Stimulated activated naive CD8-positive, alpha-beta T cell treated with anti-CD3 and anti-CD28 coated beads, Interleukin-15, Interleukin-2, amounts not matched to agents 100 U/mL and 50 U/mL, for 24 hours (primary cell): ENCODE measurements at places on chromosomes 1 and 21.
A peak's percentile ranks its signal among the peaks of the same experiment; 100 is the strongest.

DNA sequence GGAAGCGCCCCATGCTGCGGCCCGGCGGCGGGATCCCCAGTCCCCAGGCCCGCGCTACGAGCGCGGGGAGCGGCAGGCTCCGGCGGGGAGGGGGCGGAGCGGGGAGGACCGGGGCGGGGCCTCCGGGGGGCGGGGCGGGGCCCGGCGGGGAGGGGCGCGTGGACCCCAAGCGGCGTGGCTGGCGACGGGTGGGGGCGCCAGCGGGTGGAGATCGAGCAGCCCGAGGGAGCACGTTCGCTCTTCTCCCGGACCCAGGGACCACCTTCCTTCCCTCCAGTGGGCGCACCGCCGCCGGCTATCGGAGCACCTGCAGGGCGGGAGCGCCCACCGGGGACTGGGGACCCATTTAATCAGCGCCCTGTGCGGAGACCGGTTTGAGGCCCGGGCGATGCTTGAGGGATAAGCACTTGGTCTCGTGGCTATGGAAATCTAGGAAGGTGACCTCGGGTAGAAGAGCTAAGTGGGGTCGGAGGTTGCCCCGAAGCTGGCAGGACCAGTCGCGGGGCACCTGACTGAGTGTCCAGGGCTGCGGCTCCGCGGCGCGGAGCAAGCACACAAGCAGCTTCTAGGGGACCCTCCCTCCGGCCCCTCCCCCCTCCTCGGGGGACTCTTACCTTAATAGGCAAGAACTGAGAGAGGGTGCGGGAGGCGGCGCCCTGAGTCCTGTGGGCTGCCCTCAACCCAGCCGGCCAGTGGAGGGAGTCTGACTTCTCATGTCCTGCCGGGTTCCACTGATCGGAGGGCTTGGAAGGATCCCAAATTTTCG, at the start of gene TSPAN2:
TSPAN2 (minus strand) TSS at position 84 of the 766 bp plus-strand sequence; CDS start at position 13, 71 bp downstream.
- peak; percentile 55 for DNase-seq

DNA sequence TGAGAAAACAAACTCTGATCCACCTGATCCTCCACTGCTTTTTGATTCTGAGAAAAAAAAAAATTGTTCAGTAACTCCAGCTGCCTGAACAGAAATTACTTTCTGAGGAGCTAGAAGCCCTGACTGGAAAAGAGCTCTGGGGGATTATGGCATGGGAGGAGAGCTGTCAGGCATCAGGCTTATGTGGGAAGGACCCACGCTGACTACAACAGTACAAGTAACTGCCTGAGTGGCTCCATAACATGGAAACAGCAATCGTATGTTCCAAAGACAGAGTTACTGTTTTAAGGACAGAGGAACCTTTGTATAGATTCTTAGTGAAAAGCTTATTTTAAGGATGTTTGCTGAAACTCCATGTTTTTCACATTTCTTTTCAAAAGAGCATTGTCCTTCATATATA, 1.2 kb upstream of the ANGPTL7 start:
- no peak for DNase-seq

DNA sequence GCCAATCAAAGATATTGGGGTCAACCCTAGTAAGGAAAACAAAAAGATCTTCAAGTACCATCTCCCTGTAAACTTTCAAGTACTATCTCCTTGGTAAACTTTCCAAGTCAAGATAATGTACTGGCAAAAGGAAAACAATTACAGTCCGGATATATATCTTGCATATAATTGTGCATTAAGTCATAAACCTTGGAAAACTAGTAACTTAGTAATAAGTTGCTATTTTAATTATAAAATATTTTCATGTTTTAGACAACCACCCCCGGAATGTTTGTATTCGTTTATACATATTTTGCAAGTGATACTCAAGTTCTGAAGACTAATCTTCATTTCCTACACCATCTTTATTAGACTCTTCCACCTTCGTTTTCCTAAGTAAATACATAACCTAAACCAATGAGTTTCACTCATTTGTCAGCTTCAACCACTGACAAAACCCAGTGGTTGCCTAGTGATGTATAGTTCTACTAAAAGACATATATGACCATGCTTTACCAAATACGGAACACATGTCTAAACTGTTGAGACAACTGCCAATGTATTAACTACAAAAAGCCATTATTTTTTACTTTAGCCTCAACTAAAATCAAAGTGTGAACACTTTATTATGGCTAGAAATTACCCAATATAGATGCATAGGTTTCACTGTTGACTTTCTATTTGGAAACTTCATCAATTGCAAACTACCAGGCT, 1.7 kb downstream of the AKT3 start:
- no peak for DNase-seq

GRCh38 chr1:183816110-183816509, 11.2 kb downstream of the RGL1 start:
- no peak for DNase-seq

DNA sequence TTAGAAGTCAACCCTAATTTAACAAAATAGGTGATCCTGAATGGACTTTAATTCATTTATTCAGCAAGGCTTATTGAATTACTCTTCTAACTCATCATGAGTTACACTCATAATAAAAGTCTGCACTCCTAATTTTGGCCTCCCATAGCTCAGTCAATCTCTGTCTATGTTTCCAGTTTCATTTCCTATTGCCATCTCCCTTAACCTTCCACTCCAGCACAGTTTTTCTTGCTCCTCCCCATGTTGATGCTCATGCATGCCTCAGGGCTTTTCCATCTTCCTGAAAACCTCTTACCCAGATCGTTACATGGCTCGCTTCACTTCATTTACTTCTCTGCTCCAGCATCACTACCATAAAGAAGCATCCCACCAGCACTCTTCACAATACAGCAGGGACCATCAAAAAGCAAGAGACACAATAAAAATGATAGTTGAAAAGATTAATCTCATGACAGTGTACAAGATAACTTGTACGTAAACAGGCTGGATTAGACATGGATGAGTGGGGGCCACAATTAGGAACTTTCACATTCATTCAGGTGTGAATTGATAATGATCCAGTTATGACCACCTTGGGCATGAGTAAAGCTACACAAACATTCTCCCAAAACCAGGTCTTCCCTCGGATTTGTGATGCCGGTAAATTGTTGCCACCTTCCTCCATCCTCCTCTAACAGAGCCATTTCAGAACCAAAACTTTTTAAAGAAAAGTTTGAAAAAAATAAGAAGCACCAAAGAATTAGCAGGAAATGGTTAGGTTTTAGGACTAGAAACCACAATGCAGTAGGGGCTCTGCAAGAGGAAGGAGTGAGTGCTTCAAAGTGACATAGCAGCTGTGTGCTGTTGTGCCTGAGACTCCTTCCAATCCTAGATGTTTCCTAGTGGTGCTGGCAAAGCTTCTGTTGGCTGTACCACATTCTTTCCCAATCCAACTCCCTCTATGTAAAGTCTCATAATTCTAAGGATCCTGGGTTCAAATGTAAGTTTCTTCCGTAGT, 89.8 kb downstream of the OLFML2B start:
- DNase-seq = no peak

DNA sequence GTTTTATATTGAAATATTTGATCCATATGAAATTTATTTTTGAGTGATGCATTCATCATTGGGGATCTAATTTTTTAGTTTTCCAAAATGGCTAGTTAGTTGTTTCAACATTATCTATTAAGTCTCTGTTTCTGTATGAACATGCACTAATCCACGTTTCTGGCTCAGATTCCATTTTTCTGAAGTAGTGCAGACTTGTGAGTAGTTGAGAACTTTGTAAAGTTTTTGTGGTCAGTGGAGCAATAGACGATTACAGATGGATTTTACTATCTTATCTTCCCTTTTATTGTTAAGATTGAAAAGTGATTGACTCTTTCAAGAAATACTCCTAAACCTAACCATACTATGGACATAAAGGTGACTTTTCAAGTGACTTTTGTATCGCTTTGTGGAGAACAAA, 16.7 kb downstream of the SOAT1 start:
- DNase-seq = no peak

- no peak for DNase-seq
Measured at GRCh38 chr1:214289574-214290272, 8.8 kb downstream of the SMYD2 start.

GRCh38 chr1:36540056-36540455, 57.3 kb upstream of the CSF3R start:
- DNase-seq = no peak

DNA sequence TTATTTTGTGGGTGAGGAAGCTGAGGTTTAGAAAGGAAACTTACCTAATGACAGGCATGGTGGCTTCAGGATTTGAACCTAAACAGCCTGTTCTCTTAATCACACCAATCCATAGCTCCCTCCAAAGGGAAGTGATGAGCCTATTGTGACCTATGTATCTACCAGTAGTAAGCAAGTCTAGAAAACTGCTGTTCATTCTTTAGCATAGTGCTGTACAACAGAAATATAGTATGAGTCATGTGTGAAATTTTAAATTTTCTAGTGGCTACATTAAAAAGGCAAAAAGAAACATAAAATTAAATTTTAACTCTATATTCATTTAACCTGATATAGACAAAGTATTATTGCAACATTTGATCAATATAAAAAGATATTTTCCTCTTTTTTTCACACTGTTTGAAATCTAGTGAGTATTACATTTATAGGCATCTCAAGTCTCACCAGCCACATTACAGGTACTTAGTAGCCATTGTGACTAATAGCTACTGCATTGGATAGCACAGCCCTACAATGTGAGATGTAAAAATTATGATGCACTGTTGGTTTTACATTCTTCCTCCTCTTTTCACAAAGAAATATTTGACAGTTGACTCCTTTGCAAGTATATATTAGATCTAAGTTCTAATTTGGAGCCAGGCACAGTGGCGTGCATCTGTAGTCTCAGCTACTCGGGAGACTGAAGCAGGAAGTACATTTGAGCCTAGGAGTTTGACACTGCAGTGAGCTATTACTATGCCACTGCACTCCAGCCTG, 16.6 kb downstream of the IPO9 start:
- no peak for DNase-seq

DNA sequence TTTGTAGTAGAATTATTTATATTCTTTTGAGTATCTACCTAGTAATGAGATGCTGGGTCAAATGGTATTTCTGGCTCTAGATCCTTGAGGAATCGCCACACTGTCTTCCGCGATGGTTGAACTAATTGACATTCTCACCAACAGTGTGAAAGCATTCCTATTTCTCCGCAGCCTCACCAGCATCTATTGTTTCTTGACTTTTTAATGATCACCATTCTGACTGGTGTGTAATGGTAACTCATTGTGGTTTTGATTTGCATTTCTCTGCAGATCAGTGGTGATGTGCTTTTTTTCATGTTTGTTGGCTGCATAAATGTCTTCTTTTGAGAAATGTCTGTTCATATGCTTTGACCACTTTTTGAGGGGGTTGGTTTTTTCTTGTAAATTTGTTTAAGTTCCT, 15.3 kb upstream of the IL23R start:
- no peak for DNase-seq

GRCh38 chr1:185969524-185969991, 235.4 kb downstream of the HMCN1 start:
- DNase-seq = no peak

- DNase-seq = no peak
Measured at GRCh38 chr1:39080269-39080826, 54.2 kb downstream of the NDUFS5 start.

- DNase-seq = no peak
Measured at GRCh38 chr1:200415789-200416593, 6.2 kb upstream of the ZNF281 start.

DNA sequence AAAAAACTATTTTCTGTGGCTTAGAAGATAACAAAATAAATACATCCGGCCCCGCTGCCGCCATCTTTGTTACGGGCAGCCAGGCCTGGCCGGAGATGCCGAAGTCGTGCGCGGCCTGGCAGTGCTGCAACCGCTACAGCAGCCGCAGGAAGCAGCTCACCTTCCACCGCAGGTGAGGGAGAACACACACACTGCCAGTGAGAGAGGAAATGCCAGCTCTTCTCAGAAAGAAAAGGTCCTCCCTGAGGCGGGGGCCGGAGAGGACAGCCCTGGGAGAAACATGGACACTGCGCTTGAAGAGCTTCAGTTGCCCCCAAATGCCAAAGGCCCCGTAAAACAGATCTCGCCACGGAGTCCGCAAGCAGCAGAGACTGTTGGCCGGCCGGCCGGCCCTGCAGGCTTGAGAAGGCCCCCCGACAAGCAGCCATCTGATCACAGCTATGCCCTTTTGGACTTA, 323.2 kb downstream of the AMY1C start:
- no peak for DNase-seq

DNA sequence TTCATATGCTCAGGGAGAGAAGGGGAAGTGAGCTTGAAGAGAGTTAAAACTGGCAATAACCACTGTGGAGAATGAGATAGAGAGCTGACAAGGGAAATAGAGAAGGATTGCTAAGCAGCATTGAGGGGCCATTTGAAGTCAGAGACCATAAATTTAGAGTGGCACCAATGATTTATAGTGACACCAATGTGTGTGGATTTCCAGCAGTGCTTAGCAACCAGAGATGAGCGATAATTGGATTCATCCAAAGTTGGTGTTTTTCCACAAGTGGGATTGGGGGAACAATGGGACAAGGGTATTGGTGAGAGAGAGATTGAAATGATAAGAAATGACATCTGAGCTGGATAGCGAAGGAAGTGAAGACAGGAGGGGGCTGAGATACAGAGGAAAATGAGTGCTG, 114.1 kb downstream of the C1orf94 start:
- no peak for DNase-seq

GRCh38 chr1:94324178-94324544, 86.8 kb upstream of the ARHGAP29 start:
- DNase-seq = no peak

GRCh38 chr1:154863315-154864174, 6.5 kb downstream of the KCNN3 start:
- peak; percentile 54 for DNase-seq

DNA sequence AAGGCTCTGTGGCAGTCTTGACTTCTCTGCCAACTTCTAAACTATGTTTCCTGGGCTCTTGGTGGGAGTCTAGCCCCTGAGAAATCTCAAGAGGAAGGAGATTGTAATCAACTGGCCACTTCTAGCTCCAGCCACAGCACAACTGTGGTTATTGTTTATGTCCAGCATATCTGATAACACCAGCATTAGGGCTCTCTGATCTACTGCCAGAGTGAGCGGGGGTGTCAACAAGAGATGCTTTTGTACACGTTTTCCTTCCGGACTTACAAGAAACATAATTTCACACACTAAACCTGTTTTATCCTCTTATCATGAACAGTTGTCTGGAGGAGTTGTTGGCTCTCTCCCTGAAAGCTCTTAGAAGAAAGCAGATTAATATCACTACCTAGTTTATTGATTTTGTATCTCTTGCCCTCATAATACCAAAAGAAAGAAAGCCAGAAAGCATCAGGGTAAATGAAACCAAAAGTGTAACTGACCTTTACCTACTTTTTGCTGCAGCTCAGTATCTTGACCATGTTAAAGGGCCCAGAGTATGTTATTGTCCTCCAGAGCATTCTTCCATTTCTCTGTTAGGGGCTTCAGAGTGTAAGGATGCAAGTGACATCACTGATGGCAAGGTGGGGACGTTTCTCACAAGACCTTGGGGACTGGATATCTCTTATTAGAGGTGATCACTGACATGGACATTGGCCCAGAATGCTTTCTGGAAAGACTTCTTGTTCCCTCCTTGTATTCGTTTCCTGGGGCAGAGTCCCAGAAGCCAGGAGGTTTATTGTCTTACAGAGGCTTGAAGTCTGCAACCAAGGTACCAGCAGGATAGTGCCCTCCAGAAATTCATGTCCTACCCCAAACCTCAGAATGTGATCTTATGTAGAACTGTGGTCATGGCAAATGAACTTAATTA, 9.6 kb upstream of the SH2D1B start:
- DNase-seq = no peak
